ENCODE measurements at places on chromosomes 1 and 21.
A peak's percentile ranks its signal among the peaks of the same experiment; 100 is the strongest.

GRCh38 chr1:14015917-14016316, 315.9 kb downstream of the PRDM2 start:
- no peak for DNase-seq

- peak; percentile 64 for DNase-seq
Measured at GRCh38 chr1:202016022-202016810, 5.8 kb downstream of the ELF3 start.

DNA sequence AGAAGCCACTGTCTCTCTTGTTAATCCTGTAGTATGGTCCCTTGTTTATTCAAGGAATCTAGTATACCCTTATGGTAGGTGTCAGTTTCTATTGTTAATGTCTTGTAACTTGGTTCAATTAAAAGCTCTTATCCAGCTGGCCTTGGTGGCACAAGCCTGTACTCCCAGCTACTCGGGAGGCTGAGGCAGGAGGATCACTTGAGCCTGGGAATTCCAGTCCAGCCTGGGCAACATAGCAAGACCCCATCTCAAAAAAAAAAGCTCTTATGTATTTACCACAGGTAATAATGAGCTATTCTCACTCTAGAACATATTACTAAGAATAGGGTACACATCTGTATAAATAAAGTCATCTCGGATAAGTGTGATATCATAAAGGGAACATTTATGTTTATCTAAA, 46.5 kb downstream of the TMEM200B start:
- DNase-seq = no peak

GRCh38 chr1:184975208-184975870, 1.0 kb upstream of the NIBAN1 start:
- no peak for DNase-seq

DNA sequence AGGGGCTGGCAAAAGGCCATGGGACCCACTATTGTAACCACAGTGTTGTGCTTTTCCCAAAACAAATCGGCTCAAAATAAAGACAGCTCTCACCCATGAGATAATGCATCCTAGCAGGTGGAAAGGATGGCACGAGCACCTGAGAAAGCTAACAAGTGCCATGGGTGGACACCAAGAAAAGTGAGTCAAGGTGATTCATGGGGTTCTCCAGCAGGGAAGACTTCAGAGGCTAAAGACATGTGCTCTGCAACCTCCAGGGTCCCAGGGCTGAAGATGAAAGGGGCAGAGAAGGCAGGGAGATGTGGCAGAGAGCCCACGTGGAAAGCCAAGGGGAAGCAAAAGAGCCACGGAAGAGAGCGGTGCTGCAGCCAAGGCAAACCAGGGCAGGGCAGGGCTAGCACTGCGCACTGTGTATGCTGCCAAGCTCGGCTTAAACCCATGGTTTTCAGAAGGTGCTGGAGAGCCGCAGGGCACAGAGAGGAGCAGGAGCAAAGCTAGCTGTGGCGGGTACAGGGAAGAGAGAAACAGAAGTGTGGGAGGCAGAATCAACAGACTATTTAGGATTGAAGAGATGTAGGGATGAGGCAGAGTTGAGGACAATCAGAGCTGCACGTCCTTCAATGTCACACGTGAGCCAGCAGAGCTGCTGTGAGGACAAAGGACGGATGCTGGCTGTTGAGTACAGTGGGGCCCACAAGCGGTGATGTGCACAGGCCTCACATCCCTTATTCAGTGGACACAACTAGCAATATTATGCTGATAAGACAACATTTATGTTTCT, 41.8 kb upstream of the C1orf198 start:
- no peak for DNase-seq

GRCh38 chr1:84753516-84754385, 63.5 kb upstream of the SSX2IP start:
- DNase-seq = peak; percentile 76

GRCh38 chr21:39818557-39818956, 48.7 kb upstream of the PCP4 start:
- DNase-seq = no peak

GRCh38 chr1:59020151-59020997, 236.5 kb upstream of the JUN start:
- peak; percentile 89 for DNase-seq

- DNase-seq = no peak
Measured at GRCh38 chr1:224450561-224451350, 16.2 kb upstream of the WDR26 start.

DNA sequence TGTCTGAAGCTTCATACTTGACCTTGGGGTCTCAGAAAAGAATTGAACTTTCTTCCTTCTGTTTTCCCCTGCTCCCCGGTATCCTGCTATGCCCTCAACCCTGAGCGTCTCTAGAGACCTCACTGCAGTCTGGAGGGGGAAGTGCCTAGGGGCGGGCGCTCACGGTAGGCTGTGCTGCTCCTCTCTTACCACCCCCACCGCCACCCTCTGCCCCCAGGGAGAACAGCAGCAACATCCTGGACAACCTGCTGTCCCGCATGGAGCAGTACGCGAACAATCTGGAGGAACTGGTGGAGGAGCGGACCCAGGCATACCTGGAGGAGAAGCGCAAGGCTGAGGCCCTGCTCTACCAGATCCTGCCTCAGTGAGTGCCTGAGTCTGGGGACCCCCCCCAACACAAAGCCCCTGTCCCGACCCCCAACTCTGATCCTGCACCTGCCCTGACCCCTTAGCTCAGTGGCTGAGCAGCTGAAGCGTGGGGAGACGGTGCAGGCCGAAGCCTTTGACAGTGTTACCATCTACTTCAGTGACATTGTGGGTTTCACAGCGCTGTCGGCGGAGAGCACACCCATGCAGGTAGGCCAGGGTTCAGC, 10.3 kb downstream of the NPR1 start:
- DNase-seq = no peak

DNA sequence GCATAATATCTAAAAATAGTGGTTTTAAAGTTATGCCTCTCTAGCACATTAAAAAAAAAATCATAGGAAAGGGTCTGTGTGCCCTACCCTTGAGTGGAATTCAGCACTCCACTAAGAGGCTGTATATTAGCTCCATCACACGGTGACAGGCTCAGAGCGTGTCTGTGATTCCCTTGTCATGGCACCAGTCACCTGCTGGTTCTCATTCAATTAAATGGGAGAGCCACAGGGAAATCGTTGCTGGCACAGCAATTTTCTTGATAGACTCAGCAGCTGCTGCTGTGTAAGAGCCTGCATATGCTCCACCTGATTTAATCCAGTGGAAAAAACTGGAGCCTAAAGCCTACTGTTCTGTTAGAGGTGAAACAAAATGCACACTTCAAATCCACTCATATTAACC, 9.5 kb downstream of the ATP6V1G3 start:
- DNase-seq = no peak

DNA sequence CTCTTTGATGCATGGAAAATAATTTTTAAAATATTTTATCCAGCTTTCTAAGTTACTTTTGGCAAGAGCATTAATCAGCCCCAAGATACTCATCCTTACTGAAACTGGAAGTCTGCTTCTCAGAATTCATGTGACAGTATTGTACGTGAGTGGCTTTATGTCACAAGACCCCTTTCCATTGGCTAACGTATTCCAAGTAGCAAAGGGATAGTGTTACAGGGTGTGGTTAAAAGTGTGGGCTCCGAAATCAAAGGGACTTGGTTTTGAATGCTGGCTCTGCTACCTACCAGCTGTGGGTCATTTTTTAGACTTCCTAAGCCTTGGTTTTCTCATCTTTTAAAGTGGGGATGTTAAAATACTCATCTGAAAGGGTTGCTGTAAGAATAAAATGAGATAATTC, 91.7 kb downstream of the RHOU start:
- DNase-seq = peak; percentile 37

- no peak for DNase-seq
Measured at GRCh38 chr1:24383381-24383940, 30.1 kb downstream of the STPG1 start.

DNA sequence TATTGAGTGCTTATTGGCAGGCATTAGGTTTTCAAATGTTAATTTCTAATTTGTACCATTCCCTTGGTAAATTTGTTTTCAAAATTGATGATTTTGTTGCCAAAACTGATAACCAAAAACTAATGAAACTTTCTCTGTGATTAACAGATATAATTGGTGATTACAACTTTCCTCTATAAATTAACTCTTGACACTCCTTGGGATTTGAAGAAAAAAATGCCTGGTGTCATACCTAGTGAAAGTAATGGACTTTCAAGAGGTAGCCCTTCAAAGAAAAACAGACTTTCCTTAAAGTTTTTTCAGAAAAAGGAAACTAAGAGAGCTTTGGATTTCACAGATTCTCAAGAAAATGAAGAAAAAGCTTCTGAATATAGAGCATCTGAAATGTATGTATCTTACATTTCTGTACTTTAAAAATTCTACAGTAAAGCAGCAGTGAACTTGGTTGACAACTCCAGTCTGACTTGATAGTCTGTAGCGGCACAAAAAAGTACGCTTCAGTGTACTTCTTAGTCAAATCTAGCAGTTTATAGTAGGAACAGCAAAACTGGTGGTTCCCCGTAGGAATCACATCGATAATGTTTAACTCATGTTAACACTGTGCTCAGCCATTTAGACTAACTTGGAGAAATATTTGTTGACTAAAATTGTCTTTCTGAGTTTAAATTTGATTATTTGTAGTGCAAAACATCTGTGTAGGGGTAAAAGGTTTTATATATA, 3.0 kb downstream of the USP1 start:
- no peak for DNase-seq

- DNase-seq = no peak
Measured at GRCh38 chr1:38530957-38531356, 328.6 kb downstream of the RRAGC start.

GRCh38 chr1:208540724-208541123, 296.5 kb upstream of the PLXNA2 start:
- DNase-seq = no peak

GRCh38 chr21:21439761-21440160, 441.6 kb downstream of the NCAM2 start:
- DNase-seq = peak; percentile 1

GRCh38 chr1:55117941-55118340, 78.6 kb downstream of the PCSK9 start:
- no peak for DNase-seq

GRCh38 chr1:156241311-156241811, 623 bp upstream of the BGLAP start:
- no peak for DNase-seq

DNA sequence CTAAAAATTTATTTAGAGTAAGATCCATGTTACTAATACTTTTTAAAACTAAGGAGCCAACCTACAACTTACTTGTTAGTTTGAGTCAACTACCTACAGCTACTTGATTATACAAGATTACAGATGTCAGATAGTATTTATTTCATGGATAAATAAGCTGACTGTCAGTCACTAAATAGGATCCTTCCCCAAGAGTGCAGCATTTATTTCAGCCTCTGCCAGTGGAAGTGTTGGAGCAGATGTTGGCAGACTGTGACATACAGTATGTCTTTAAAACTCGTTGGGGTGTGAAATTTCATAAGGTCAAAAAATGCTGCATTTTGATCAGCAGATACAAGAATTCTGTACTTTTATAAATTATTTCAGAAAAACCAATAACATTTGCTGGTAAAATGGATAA, 156.2 kb downstream of the AKT3 start:
- no peak for DNase-seq

GRCh38 chr21:34791776-34792503, 123.1 kb downstream of the CLIC6 start:
- DNase-seq = no peak

GRCh38 chr1:1092894-1093609, 18.9 kb upstream of the RNF223 start:
- no peak for DNase-seq

DNA sequence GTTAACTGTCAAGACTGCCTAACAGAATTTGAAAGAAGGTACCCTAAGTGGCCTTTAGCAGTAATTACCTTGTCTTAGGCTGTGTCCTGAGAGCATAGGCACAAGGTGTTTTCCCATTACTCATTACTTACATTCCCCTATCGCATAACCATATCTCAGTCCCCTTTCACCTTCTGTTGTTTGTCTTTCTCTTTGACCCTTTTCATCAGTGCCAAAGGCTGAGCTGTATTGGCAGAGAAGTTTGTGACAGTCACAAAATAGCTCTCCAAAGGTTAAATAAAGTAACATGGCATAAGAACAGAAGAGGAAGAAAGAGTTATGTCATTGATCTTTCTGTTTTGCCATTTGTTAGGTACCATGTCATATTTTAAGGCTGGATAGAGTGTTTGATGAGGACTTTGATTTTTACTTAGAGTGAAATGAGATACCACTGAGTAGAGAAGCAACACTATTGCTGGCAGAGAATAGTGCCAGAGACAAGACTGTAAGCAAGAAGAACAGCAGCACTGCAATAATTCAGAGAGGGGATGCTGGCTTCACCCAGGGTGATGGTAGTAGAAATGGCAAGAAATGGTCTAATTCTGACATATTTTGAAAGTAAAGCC, 497.8 kb downstream of the TTLL7 start:
- DNase-seq = no peak

GRCh38 chr1:228263636-228264035, 55.8 kb downstream of the OBSCN start:
- no peak for DNase-seq

GRCh38 chr1:225119307-225119706, 189.8 kb downstream of the DNAH14 start:
- no peak for DNase-seq

GRCh38 chr1:48038270-48038767, 41.1 kb upstream of the TRABD2B start:
- DNase-seq = no peak

GRCh38 chr21:45254460-45254930, 33.2 kb downstream of the POFUT2 start:
- DNase-seq = no peak

GRCh38 chr1:170402476-170403311, 129.3 kb upstream of the GORAB start:
- peak; percentile 38 for DNase-seq

GRCh38 chr1:42937141-42937696, 21.4 kb downstream of the SLC2A1 start:
- peak; percentile 85 for DNase-seq

DNA sequence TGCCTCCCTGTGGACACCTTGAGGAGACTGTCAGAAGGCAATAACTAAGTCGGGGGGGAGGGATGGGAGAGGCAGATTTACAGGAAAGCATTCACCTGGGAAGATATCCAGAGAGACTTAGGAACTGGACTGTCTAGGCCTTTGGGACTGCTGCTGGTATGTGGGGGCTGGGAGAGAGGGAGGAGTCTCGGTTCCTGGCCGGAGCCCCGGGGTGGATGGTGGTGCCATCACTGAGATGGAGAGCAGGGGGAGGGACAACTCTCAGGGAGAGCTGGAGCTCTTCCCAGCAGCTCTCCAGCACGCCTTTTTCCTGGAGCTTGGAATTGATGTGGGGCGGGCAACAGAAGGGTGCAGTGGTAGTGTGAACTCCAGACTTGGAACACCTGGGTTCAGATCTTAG, 22.1 kb downstream of the PTPRF start:
- DNase-seq = peak; percentile 40

- no peak for DNase-seq
Measured at GRCh38 chr1:17607644-17608581, 68.4 kb downstream of the ARHGEF10L start.

Data from fibroblast of villous mesenchyme (primary cell).